ENCODE measurements at places on chromosomes 3 and 15.

DNA sequence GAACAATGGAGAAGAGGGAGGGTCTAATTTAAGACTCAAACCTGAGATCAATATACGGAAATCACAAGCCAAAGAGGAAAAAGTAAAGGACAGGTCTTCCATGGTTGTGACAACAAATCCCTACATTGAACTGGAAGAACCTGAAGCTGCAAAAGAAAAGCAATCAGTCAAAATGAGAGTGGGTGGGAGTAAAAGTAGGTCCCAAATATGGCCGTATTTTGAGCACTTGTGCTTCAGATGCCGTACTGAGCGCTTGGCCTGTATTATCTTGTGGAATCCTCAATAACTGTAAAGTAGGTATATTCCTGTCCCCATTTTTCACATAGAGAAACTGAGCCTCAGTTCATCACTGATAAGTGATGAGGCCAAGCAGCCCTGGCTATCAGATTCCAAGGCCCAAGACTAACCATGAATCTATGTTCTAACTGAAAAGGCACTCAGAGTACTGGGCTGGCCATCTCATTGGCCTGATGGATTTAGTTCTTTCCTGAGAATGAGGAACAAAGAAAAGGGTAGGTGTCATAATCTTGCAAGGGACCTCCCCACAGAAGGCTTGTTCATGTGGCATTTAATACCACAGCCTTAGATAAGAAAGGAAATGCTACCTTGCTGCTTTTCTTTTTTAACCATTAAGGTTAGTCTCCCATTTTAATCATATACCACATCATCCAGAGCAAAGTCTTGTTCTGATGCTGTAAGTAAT lies 52.5 kb downstream of the LRRN1 start:
- DNase-seq: peak; percentile 15

- DNase-seq: no peak
Measured at GRCh38 chr3:150239766-150240165, 168.3 kb upstream of the TSC22D2 start.

- DNase-seq: no peak
Measured at GRCh38 chr3:12845811-12846210, 4.4 kb upstream of the RPL32 start.

DNA sequence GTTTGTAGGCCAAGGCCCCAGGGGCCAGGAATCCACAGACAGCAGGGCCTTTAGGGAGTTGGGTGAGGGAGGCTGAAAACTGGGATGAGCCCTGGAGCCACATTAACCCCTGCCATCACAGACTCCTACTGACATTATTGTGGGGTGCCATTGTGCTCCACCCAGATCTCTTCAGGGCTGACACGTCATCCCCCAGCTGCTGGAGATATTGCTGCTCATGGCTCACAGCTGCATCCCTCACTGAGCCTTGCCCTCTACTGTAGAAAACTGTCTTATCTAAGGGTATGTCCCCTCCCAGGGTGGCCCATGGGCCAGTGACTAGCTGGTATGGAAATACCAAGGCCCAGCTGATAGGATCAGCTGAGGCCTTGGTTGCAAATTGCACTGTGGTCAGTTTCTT lies 87.3 kb upstream of the PRR23C start:
- no peak for DNase-seq

DNA sequence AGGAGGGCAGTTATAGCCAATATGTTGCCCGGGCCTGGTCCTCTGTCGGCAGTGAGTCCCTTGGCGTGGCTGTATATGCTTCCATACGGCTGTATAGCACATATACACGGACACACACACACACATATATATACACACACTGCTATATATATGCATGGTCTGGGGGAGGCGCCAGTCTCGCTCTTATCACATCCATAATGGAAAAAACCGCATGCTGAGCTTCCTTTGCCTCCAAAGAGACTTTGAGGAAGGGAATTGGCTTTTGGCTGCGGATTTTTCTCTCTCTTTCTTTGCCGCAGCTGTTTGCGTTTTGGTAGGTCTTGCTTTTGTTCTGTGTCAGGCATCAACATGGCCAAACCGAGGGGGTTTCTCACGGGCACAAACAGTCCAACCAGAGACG lies 11.3 kb upstream of the TMEM115 start:
- DNase-seq: no peak

Measured in GM12864 (cell line).